ENCODE measurements at places on chromosomes 12 and 14.

GRCh38 chr12:53719649-53720048 lies 7.6 kb downstream of the CALCOCO1 start:
- no peak for DNase-seq

GRCh38 chr14:98334186-98334585 lies 937.8 kb downstream of the BCL11B start:
- no peak for DNase-seq

- no peak for DNase-seq
Observed at GRCh38 chr14:22898302-22899090, 15.5 kb downstream of the REM2 start.

GRCh38 chr14:27243365-27243764 lies 645.5 kb upstream of the NOVA1 start:
- DNase-seq, result no peak

DNA sequence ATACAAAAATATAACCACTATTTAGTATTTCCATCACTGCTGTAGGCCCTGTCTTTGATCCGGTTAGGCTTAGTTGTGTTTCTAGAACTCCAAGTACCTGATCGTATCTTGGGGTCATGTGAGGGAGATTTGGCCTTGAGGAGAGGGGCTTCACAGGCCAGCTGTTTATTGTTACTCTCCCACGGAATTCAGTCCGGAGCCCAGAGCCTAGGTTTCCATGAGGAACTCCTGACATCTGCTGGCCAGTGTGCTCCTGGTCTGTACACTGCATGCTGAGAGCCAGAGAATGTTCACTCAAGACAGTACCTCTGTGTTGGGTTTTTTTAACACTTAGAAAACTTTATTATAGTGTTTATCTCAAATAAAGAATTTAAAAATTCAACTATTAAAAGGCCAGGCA lies 341.0 kb upstream of the TMEM132C start:
- DNase-seq, result no peak

- DNase-seq, result no peak
Observed at GRCh38 chr12:18591473-18591872, 146.3 kb downstream of the PLCZ1 start.

DNA sequence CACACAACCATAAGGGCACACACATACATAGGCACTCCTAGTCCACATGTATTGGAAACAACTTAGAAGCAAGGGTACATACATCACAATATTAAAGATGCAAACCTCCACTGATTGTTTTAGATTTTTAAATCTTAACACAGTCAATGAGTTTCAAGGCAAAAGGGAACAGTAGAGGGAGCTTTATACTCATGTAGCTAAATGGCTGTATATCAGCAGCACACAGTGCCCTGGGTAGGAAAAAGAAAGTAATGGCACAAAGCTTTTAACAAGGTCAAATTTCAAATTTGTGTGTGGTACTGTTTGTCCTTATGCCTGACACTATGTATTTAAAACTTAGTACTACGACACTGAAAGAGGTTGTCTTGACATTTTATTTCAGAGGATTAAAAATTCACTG lies 262.0 kb downstream of the MED13L start:
- no peak for DNase-seq

- DNase-seq, result no peak
Observed at GRCh38 chr12:65878540-65878939, 54.3 kb downstream of the HMGA2 start.

GRCh38 chr12:47834199-47834903 lies 14.6 kb upstream of the HDAC7 start:
- DNase-seq, result no peak

DNA sequence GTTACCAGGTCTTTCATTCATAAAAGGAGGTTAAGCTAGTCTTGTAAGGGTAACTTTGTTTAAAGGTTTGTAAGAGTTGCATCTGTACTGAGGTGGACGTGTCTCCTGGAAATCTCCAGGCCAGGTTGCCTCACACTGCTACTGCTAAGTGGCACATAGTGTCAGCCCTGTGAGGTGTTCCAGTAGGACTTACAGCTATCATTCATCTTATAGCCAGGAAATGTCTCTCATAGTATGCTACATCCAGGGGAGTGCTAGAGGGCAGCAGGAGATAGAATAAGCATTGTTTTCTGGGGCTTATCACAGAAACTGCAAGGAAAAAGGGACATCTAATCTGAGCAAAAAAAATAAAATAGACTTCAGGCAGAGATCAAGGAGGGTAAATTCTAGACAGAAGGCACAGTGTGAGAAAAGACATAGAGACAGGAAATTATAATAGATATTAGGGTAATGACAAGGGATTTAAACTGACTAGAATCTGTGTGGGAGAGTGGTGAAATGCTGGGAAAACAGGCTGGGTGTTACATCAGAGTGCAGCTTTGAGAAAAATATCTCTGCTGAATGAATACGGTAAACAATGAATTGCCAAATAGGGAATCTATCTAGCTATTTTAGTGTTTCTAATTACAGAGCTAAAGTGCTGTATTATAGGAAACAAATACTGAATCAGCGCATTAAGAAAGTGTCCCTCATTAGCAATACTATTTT lies 205.1 kb upstream of the ABCD2 start:
- no peak for DNase-seq

GRCh38 chr12:91577586-91578539 lies 395.2 kb upstream of the DCN start:
- no peak for DNase-seq

- DNase-seq, result no peak
Observed at GRCh38 chr14:72986214-72986613, 40.7 kb downstream of the ZFYVE1 start.

- no peak for DNase-seq
Observed at GRCh38 chr12:78560633-78561032, 303.9 kb upstream of the SYT1 start.

DNA sequence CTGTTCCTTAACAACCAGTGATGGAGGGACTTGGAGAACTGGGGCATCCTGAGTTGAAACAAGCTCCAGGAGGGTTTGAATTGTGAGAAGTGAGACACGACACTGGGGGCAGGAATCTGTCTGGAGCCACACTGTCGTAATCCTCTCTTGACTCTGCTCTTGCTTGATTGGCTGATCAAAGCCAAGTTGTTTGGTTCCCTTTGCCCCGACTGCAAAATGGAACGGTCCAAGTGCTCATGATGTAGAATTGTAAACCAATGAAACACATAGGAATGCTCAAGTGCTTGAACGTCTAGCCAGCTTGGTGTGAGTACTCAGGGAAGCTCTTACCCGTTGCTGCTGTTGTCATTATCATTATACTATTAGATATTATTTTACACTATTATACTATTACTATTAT lies 98.1 kb downstream of the TMEM132C start:
- DNase-seq, result no peak
